Smooth muscle cell of the pulmonary artery (primary cell): ENCODE measurements at places on chromosomes 3 and 15. TPM values are rescaled to one million over a fixed set of nuclear protein-coding genes. Genes with fewer than 3 reads are reported as not detected.

HCLS1 gene
- total RNA-seq, result 0.76 and 2.2 TPM in 2 replicates

HEXA gene
- total RNA-seq, result 126 and 144 TPM in 2 replicates

CAMKV gene
- total RNA-seq, result not detected in 2 replicates

C3orf85 gene
- total RNA-seq, result not detected in 2 replicates

CLRN1 gene
- not detected in 2 replicates for total RNA-seq

GOLGA6L7 gene
- total RNA-seq, result not detected in 2 replicates

ISLR gene
- total RNA-seq, result 35.0 and 134 TPM in 2 replicates

SOX14 gene
- total RNA-seq, result not detected in 2 replicates

GRIP2 gene
- 0.10 and 0.46 TPM in 2 replicates for total RNA-seq

RASL12 gene
- 0.13 and 0.39 TPM in 2 replicates for total RNA-seq

CGNL1 gene
- total RNA-seq, result 5.3 and 8.0 TPM in 2 replicates

RETNLB gene
- total RNA-seq, result not detected in 2 replicates

CDCP1 gene
- total RNA-seq, result 20.7 and 87.6 TPM in 2 replicates

FBXW12 gene
- not detected in 2 replicates for total RNA-seq

P2RY12 gene
- 0.07 TPM in 1 of 2 replicates, not detected in the other for total RNA-seq

STARD9 gene
- 7.3 and 7.8 TPM in 2 replicates for total RNA-seq

CPLX3 gene
- not detected in 2 replicates for total RNA-seq

GOLGA8R gene
- 2.9 and 3.3 TPM in 2 replicates for total RNA-seq

P2RY1 gene
- 0.17 and 0.59 TPM in 2 replicates for total RNA-seq

CADPS gene
- total RNA-seq, result 0.17 and 3.3 TPM in 2 replicates

POMGNT2 gene
- total RNA-seq, result 18.2 and 22.3 TPM in 2 replicates
